ENCODE measurements at places on chromosomes 2 and 18.

DNA sequence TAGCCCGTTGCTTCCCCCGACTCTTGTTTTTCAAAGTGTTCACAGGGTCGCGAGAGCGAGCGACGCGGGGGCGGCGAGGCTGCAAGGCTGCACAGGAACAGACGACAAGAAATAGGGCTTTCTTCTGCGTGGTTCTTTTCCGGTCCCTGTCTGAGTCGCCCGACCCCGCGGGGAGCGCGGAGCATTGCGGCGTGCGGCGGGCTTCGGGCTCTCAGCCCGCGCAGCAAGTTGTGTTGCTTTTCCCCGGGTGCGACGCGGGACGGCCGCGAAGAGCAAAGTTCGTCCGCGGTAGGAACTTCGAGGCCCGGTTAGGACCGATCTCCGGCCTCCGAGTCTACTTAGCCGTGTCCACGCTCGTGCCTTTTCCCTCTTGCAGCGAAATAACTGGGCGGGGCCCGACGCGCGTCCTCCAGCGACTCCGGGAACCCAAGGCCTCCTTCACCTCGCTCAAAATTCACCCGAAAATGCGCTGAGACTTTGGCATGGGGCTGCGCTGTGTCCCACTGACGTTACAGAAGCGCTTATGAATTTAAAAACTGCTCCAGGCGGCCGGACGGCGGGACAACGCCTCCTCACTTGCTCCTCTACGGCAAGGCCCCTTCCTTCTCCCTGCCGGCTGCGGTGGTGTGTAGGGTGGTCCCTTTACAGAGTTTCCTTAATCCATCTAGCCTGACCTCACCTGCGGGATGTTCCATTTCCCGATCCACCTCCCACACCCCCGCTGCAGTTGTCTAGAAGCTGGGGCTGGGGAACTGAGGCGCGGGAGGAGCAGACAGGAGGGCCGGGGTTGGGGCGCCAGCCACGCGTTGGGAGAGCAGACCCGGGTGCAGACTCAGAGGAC, 1.5 kb upstream of the BCL2L11 start:
- peak; percentile 29 for DNase-seq

DNA sequence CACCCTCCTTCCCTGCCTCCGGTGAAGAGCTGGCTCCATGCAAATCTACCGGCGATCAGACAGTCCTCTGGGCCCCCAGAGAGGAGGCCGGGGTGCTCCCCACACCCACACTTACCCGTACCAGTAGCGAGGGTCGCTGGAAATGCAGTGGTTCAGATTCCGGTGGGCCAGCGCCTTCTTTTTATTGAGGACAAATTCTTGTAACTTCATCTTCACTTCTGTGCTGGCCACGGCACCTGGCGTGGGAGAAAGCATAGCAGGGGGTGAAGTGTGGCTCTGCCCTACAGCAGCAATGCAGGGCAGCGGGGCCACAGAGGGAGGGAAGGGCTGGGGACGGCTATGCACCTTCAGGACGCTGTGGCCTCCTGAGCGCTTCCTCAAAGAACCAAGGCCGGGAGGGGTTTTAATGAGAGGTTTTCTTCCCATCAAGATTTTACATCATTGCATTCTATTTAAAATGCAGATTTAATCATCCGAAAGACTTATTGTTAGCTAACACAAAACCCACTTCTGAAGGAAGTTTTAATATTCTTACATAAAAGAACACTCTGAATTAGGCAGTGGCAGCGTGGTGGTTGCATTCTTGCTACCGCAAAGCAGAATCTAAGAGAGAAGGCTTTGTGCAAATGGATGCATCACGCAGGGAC, 237.0 kb downstream of the HDAC4 start:
- DNase-seq, result no peak

DNA sequence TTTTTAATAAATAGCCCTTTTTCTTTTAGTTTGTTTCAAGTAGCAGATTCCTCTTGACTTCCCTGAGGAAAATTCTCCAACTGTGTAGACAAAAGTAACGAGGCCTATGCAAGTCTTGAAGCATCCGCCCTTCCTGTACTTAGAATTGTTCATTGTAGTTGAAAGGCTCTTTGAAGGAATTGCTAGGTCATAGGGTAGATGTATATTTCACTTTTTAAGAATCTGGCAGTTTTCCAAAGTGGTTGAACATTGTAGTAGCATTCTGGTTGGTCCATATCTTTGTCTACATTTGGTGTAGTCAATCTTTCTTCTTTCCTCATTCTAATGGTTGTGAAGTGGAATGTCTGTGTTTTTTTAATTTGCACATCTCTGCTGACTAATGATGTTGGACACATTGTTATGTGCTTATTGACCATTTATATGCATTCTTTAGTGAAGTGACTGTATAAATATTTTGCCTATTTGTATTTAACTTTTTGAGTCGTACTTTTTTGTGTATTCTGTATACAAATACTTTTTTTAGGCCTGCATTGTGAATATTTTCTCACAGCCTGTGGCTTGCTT, 5.6 kb upstream of the SERPINB11 start:
- DNase-seq, result no peak

DNA sequence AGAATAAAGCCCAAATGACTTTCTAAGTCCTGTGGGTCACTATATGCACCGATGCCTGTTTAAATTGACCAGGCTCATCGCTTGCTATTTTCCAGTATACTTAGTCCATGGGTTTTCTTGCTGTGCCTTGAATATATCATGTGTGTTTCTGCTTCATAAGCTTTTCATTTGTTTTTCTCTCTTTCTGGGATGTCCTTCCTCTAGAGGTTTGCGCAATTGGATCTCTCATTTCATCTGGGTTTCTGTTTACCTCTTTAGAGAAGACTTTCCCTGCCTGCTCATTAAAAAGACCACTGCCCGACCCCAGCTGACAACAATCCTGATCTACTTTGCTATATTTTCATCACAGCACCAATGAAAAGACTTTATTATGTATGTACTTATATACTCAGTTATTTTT, 150.9 kb upstream of the CYRIA start:
- no peak for DNase-seq

DNA sequence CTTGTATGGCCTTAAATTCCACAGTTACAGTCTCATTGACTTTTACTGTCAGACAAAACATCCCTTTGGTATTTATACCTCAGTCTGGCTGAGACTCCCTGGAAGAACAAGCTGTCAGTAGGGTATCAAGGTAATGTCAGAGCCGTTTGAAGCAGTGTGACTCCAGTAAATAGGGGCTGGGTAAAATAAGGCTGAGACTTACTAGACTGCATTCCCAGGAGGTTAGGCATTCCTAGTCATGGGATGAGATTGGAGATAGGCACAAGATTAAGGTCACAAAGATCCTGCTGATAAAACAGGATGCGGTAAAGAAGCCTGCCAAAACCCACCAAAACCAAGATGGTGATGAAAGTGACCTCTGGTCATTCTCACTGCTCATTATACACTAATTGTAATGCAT, 219.5 kb upstream of the SKOR2 start:
- DNase-seq, result no peak

DNA sequence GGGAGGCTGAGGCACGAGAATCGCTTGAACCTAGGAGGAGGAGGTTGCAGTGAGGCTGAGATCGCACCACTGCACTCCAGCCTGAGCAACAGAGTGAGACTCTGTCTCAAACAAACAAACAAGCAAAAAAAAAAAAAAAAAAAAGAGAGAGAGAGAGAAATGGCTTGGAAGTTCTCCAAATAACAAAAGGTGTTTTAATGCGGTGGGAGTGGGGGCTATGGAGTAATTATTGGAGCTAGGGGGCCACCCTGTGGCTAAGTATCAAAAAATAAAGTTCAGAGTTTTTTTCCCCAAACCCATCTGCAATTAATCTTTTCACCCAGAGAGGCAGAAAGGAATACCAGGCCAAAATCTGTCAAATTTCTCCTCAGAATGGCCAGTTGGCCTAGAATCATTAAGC, 23.0 kb upstream of the CEP68 start:
- no peak for DNase-seq

DNA sequence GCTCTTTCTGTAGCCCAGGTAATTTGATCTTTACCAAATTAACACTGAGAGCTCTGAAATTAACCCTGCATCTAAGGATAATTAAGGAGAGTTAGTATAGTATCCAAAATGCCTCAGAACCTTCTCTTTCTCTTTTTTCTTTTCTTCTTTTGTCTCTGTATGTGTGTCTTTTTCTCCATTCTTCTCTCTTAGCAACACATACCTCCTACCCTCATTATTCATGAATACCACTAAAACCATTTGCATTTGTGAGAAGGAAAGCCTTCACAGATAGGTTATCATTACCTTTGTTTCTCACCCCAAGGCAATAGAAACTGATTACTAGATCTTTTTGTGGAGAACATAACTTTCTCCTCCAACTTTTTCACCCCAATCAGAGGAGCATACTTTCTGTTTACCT, 376.5 kb upstream of the NXPH2 start:
- no peak for DNase-seq

DNA sequence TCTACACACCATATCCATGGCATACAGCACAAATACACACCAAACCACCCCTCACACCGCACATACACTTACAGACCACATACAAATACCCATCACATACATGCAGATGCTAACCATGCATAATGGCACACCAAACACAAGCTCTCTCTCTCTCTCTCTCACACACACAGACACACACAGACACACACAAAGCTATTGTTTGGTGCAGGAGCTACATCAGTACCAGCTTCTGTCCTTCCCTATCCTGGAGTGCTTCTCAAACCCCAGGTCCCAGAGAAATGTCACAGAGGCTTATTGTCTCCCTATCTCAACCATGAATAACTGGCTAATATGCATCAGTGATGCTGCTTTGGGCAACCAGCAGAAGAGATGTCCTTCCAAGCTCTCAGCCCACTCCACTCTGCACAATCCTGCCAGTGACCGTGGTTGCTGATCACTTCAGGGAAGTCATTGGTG, 36.5 kb upstream of the ST3GAL5 start:
- no peak for DNase-seq

- DNase-seq, result no peak
These were observed 13.5 kb downstream of the TNFRSF11A start for GRCh38 chr18:62338446-62339105.

DNA sequence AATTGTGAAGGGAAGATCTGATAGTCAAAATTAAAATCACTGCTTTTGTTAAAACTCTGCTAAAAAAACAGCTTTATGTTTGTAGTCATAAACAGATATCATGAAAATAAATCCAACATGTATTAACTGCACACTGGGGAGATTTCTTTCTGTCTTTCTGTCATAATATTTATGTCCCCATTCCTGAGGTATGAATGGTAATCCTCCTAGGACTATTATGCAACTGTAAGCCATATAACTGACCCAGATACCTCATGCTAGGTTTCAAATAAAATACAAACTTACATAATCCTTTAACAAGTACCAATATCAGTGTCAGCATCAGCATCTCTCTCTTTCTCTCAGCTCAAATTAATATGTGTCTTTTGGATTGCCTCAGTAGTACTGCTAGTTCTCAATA, 18.2 kb downstream of the IFIH1 start:
- no peak for DNase-seq

DNA sequence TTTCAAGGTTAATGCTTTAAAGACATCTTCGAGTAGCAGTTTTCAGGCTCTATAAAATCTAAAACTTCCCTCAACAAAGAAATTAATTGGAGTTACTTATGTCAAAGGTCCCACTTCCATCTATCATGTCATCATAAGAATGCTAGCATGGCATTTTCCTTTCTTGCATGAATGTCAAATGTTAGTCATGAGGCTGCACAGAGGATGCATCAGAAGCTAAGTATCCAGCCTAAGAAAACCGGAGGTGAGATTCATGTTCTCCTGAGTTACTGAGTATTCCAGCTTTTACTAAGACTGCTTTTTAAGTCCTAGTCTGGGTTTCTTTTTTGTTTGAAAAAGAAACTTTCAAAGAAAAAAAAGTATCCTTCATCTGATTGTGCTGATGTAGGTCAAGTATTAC, 130.6 kb upstream of the CDH19 start:
- DNase-seq, result no peak

DNA sequence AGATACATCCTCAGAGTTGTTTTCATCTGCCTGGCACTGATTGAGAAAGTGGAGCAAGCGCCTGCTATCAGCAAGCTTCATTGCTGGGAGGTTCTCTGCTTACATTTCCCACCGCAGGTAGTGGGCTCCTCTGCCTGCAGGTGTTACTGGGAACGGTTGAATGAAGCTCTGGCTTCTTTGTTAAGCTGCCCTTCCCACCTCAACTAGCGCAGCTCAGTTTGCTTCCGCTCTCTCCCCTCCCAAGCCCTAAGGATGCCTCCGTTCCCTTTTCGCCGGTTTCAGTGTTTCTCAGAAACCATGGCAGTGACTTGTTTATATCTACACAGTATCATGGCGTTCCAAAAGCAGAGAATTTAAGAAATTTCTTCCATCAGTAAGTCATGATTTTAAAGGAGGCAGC, 72.2 kb upstream of the B3GNT7 start:
- no peak for DNase-seq

DNA sequence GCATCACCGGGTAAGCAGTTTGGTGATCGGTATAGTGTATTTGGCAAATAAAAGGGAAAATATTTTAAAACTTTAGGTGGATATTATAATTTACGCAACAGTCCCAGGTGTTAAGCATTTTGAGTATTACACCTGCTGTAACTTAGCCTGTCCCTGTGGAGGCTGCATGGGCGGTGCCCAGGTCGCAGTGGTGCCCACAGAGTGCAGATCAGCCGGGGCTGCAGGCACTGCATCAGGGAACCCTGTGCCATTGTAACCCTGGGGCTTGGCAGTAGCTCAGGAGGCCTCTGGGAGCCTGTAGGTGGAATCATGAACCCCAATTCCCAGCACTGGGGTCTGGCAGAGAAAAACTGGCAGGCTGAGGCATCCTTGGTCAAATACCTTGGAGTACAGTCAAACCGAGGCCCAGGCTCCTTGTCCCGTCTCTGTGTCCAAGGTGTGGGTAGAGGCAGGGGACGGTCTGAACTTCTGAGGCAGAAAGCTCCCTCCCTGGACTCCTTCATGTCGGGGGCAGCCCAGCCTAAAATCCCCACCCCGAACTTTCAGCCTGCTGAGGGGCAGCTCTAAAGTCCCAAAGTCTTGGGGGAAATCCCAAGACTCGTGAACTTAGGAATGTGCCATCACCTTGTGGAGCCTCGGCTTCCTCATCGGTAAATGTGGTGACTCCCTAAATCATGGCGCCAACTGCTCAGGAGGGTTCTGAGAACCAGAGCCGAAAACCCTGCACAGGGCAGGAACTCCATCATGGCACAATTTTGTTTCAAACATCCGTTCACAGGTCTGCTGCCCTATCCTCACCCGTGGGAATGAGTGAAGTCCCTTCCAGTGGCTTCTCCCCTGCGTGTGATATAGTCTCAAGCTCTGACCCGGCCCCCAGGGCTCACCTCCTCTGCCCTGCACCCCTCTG, 85.7 kb downstream of the INHBB start:
- no peak for DNase-seq

GRCh38 chr2:200148366-200148765, 158.1 kb upstream of the SPATS2L start:
- DNase-seq, result no peak

- DNase-seq, result no peak
These were observed 108.6 kb downstream of the AGPS start for GRCh38 chr2:177501186-177501585.

DNA sequence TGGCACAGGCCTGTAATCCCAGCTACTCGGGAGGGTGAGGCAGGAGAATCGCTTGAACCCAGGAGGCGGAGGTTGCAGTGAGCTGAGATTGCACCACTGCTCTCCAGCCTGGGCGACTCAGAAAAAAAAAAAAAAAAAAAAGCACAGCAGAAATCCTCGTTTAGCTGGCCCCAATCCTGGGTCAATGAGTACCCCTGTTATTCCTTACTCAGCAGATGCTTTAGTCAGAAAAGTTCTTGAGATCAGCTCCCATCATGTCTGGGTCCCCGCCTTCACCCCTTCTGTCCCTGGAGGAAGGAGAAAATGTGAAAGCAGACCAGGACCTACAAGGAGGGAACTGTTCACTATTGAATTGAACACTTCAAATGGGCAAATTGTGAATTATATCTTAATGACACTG, 16.4 kb upstream of the KCNG3 start:
- no peak for DNase-seq

GRCh38 chr18:56986829-56987228, 160.1 kb upstream of the BOD1L2 start:
- no peak for DNase-seq
